ENCODE measurements at places on chromosomes 4 and X.

- DNase-seq: no peak
These were observed 150.7 kb upstream of the SFRP2 start for GRCh38 chr4:153939570-153939969.

DNA sequence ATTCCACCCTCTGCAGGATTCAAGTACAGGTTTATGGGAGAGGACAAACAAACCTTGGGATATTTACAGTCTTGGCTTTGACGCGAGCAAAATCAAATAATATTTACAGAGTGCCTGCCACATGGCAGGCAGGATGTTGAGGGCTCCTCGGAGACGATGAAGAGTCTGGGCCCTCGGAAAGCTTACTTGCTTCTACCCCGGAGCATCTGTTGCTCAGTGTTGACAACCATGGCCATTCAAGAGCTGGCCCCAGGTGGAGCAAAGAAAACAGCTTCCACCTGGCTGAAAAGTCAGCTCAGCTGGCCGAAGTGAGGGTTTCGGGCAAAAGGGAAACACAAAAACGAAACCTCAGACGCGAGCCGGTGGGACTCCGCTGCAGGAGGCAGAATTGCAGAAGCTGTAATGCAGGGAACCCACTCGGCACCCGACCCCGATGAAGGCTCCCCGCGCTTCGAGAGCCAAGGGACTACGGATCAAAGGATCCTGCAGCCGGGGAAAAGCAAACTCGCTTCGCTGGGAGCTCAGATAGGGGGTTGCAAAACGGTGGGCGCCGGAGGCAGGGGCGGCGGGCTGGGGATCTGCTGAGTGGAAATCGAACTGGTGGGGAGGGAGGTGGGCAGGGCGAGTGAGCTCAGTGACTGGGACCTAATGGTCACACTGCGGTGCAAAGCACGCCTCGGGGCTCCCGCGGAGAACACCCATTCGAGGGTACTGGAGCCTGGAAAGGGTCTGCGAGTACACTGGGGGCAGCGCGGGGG, 805 bp downstream of the ATP8A1 start:
- no peak for DNase-seq

GRCh38 chr4:151276787-151277562, at the start of gene PRSS48:
PRSS48 (plus strand) TSS chr4:151277161; CDS start chr4:151277173, 12 bp downstream.
- peak; percentile 63 for DNase-seq

DNA sequence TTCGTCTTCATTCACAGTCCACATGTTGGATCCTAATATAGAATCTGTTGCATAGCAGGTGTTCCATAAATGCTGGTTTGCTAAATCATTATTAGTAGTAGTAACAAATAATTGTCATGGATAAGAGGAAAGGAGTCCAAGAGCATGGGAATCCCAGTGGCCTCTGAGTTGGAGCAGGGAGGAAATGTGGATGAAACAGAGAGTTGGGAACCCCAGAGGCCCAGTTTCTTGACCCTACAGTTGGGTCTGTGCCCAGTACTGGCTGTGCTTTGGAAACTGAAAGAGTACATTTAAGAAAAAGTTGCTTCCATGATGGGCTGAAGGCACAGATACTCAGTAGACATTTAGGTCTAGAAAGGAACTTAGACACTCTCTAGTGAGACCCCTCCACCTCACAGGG, 149.4 kb upstream of the PSAPL1 start:
- DNase-seq: no peak

DNA sequence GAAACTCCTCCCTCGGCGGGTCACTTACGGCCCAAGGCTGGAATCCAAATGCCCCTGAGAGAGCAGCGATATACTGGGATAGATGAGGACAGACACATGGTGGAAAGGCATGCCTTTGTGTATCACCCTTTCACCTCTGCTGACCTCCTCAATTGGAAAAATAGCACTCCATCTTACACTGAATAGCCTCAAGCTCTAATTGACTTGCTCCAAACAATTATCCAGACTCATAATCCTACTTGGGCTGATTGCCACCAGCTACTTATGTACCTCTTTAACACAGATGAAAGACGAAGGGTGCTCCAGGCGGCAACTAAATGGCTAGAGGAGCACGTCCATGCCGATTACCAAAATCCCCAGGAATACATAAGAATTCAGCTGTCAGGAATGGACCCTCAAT, 1142.2 kb downstream of the ARAP2 start:
- no peak for DNase-seq

GRCh38 chr4:137644201-137644600, 111.9 kb upstream of the PCDH18 start:
- DNase-seq: no peak

- DNase-seq: no peak
These were observed 5.9 kb upstream of the TNIP2 start for GRCh38 chr4:2762048-2762447.

DNA sequence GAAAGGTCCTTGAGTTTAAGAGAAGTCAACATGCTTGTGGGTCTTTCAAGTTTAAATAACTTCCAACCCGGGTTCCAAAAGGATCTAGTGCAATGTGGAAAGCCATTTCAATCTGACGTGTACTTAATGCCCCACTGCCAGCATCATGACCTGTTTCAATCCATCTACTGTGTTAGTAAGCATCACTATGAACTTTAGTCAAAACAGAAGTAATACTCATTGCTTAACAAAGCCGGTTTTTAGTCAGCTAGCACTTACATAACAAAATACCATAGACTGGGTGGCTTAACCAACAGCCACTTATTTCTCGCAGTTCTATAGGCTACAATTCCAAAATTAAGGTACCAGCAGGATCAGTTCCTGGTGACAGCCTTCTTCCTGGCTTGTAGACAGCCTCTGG, 677.5 kb downstream of the DMD start:
- DNase-seq: no peak

DNA sequence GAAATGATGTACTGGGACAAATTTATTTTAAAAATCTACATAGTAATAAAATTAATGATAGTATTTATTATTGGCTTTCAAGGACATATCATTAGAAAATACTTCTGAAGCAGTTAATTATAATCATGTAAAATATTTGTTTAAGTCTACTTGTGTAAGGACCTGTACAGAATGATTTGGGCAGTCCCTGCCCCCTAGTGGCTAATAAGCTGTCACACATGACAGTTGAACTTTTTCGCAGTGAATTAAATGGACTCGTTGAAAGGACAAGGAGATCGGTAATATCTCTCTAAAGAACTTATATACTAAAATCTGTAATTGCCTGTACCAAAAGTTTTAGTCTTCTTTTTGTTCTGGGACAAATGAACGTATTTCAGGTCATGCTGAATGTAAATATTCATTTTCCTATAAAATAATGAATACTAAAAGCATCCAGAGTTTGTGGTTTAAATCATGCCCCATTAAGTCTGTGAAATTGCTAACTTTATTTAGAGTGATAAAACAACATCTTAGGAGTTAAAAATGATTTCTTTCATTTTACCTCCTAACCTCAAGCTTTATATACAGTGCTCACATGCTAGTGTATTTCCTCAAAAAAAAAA, 13.6 kb downstream of the EXOC1 start:
- peak; percentile 16 for DNase-seq

DNA sequence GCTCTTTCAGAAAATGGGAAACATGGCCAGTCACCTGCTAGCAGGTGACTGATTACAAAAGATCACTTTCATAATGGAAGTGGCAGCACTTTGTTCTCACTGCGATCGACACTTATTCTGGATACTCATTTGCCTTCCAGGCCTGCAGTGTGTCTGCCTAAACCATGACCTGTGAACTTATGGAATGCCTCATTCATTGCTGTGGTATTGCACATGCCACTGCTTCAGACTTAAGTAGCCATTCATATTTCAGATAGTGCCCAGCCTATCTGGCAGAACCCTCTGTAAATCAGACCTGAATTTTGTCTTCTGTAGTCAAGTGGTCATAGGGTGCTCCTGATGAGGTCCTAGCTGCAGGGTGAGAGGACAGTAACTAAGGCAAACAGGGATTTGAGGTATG, 23.3 kb upstream of the MGST2 start:
- no peak for DNase-seq

DNA sequence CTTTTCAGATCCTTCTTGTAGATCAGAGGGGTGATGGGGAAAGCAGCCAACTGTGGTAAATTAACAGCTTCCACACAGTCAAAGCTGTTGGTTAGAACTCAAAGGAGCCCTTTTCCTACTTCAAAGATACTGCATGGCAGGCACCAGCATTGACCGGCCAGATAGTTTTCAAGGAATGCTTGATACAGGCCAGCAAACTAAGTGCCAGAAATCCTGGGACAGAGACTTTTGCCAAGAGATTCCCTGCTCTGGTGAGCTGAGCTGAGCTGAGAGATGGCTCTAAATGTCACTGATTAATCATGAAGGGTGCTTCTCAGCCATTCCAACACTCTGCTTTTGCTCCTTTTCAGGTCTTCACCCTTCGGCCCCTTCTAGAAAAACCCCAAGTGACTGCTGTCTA, 131.6 kb upstream of the MED14 start:
- peak; percentile 9 for DNase-seq
